ENCODE measurements at places on chromosomes 12 and 14.

GRCh38 chr12:49588721-49589516 is 16.5 kb downstream of the FAM186B start:
- no peak for DNase-seq

DNA sequence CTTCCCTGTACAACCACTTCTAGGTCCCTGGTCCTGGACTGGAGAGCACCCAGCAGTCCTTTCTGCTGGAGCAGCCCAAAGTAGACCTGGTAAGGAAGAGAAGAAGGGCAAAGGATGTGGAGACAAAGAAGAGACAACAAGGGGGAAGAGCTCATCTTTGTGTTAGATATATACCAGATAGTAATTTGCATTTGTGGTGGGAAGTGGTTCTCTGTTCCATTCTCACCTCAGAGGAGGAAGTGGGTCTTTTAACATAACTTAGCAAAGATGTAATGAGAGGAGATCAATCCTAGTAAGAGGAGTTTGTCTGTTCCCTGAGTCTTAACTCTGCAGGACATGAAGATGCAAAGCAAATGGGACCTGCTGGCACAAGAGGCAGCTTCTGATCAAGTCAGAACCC is 8.0 kb downstream of the CCDC198 start:
- no peak for DNase-seq

DNA sequence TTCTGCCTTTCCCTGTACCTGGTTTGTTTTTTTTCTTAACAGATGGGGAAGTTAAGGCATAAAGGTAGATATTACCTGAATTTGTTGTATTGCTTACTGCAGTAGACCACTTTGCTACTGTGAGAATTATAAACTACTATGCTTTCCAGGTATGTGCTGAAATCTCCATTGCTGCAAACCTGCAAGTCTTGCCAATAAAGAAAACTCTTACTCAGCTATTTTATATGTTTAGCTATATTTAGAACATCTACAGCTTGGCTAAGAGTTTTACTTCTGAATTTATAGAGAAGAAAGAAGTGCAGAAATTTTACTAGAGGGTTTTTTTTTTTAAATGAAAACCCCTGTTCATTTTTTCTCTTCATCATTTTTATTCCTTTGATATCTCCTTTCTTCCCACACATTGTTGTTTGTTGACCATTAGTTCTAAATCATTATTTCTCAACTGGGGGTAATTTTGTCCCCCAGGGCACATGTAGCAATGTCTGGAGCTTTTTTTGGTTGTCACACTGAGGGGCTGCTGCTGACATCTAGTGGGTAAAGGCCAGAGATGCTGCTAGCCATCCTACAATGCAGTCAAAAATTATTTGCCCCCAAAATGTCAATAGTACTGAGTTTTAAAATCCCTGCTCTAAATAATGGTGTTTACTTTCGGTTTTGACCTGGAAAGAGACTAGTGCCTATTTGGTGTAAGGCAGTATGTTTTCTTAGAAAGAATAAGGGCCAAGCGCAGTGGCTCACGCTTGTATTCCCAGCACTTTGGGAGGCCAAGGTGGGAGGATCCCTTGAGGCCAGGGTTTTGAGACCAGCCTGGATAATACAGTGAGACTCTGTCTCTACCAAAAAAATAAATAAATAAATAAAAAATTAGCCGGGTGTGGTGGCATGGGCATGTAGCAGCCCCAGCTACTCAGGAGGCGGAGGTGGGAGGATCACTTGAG is 48.6 kb downstream of the PCNX1 start:
- no peak for DNase-seq

DNA sequence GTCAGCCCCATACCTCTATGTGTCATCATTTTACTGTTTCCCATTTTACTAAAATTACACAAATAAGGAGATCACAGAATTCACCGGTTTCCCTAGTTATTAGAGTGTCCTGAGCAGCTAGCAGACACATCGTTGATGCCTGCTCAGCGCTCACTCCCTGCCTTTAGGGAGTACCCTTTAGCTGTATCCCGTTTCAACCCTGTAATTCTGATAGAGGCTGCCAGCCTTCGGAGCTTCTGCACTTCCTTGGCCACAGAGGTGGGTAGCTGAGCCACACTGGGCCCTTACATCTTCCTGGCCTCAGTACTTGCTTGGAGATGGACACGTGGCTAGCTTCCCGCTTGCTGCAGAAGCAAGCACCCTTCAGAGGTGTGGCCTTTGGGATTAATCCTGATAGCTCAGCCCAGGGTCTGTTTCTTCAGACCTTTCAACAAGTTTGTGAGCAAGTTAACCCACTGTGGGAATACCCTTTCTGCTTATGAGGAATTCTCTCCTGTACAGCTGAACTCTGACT is 14.3 kb upstream of the FBXW8 start:
- DNase-seq: no peak

Measured in NCI-H1092 (cell line).